Activated naive CD4-positive, alpha-beta T cell treated with anti-CD3 and anti-CD28 coated beads, Interleukin-2, amount 10 ng/mL, durations not matched to agents 7 days and 5 days (primary cell): ENCODE measurements at places on chromosomes 5 and 9.

DNA sequence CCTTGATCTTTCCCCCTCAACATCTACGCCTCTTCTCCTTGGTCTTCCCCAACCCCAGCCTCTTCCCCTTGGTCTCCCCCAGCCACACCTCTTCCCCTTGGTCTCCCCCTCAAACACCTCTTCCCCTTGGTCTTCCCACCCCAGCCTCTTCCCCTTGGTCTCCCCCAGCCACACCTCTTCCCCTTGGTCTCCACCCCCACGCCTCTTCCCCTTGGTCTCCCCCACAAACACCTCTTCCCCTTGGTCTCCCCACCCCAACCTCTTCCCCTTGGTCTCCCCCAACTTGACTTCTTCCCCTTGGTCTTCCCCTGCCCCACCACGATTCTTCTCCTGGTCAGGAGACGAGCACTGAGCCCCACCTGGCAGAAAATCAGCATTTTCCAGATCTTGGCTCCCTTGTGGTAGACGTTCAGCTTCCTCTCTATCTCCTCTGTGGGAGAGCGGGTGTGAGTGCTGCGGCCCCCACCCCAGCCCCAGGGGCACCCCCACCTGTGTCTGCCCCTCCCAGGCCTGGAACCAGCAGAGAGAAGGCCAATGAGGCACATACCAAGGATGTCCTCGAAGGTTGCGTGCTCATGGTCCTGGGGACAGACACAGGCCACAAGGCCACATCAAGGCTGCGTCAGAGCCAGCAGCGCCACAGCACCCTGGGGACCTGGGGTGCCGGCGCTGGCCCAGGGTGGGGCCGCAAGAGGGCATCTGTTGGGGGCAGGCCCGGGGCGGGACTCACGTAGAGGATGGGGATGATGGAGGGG, 7.0 kb downstream of the NSMF start:
- DNase-seq, result peak; percentile 24

- DNase-seq, result no peak
Measured at GRCh38 chr9:36846621-36847020, 187.4 kb downstream of the PAX5 start.

DNA sequence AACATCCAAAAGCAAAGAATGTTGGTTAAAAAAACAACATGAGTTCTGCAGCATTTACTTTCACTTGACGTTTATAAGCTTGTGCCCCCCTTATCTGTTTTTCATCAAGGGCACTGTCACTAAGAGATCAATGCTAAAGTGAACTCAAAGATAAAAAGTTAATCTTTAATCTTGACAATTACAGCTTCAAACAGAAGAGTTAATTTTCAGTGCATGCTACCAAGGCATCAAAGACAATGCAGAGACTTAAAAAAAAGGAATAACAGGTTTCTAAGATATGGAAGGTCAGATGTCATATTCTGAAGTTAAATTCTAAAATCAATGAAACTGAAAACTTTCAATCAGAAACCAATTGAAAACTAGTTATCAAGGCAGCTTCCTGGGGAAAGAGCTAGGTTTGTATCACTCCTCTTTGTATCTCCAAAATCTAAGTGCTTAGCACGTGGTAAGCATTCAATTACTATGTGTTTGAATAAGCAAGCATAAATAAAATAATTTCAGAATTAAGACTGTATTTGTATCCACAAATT, 37.6 kb downstream of the TMEM245 start:
- DNase-seq, result no peak

DNA sequence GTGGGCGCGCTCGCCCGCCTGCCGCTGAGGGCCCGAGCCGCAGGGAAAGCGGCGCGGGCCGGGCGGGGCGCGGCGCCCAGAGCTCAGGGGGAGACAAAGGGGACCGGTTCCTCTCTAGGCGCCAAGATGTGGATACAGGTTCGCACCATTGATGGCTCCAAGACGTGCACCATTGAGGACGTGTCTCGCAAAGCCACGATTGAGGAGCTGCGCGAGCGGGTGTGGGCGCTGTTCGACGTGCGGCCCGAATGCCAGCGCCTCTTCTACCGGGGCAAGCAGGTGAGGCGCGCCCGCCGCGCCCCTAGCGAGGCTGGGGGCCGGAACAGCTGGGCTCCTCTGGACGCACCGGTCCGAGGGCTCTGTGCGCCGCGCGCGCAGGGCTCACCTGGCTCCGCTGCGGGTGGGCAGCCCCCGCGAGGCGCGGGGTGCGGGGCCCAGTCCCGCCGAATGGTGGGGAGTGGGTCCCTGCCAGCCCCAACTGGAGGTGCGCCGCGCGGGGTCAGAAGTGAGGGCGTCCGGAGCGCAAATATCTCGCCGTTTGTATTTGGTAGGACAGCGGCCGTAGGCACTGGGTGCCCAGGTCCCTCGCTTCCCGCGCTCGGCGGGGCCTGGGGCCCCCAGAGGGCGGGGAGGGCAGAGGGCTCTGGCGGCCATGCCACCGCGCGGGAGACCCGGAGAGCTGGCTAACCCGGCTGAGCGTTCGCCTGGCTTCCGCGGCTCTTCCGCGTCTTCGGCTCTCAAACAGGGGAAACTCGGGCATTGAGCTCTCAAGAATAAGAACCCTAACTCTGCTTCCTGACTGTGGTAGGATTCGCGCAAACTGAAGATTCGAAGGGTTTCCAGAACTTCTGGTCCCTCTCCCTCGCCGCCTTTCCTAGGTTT, 607 bp downstream of the UHRF2 start:
- DNase-seq, result peak; percentile 58

GRCh38 chr9:73006986-73007385, 54.1 kb upstream of the ALDH1A1 start:
- DNase-seq, result no peak
